Globus pallidus (tissue), 1 donor: ENCODE measurements at places on chromosomes 2 and 18.

DNA sequence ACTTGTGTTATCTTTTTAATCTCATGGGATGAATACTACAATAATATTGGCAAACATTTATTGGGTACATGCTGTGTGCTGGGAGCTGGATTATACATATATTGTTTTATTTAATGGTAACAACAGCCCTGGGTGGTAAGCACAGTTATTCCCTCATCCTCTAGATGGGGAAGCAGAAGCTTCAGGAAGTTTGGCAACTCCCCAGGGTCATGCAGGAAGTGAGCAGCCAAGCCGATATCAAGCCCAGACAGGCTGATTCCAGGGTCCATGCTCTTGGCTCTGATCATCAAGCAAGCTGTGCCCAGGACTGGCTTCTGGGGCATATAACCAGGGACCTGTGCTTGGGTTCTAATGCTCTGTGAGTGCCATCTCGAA lies 155.8 kb downstream of the ZNF516 start:
- DNase-seq: no peak

GRCh38 chr18:24195296-24196053 lies 56.6 kb downstream of the CABYR start:
- no peak for DNase-seq

DNA sequence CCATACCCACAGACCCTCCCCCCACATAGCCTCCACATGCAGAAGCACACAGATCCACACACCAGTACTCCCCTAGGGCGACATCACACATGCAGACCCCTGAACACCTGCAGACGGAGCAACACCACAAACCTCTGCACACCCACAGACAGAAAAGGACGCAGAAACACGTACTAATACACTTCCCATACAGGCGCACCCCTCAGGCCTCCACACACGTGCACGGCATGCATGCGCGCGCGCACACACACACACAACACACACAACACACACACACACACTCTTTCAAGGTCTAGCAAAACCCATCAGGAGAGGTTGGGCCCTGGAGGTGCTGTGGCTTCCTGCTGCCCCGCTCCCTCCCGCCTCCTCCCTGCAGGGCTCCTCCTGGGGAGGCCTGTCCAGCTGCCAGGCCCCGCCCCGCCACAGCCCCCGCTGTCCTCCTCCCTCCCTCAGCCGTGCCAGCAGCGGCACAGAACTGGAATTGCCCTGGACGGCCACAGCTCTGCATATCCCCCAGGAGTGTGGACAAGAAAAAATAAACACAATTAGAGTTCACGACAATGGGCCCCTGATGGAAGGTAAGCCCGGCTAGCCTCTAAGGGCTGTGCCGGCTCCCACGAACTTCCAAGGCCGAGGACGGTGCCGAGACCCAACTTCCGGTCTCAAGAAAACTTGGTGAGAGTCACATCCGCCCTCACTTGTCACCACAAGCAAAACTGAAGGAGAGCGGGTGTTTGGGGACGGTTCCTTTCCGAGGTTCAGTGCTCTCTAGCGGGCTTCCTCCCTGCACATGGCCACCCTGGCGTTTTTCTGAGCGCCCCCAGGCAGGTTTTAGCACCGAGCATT lies 6.8 kb downstream of the ZFP36L2 start:
- peak; percentile 88 for DNase-seq

DNA sequence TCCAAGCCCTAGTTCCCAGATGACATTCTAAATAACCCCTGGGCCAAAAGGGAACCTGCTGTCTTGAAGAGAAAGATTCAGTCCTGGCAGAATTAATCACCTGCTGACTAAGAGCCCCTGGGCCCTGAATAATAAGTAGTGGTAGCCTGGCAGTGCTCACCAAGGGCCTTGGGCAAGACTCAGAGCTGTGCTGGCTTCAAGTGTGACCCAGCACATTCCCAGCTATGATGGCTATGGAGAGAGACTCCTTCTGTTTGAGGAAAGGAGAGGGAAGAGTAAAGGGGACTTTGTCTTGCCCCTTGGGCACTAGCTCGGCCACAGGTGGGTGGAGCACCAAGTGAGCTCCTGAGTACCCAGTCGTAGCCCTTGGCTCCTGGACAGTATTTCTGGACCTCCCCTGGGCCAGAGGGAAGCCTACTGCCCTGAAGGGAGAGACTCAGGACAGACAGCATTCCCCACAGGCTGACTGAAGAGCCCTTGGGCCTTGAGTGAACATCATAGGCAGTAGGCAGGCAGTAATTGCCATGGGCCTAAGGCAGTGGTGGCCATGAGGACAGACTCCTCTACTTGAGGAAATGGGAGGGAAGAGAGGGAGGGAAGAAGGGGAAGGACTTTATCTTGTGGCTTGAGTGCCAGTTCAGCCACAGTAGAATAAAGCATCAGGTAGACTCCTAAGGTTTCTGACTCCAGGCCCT lies 40.0 kb upstream of the INPP4A start:
- DNase-seq: no peak

GRCh38 chr18:47591429-47591828 lies 339.0 kb downstream of the SMAD2 start:
- no peak for DNase-seq

GRCh38 chr2:15708865-15709820 lies 117.5 kb downstream of the DDX1 start:
- no peak for DNase-seq

DNA sequence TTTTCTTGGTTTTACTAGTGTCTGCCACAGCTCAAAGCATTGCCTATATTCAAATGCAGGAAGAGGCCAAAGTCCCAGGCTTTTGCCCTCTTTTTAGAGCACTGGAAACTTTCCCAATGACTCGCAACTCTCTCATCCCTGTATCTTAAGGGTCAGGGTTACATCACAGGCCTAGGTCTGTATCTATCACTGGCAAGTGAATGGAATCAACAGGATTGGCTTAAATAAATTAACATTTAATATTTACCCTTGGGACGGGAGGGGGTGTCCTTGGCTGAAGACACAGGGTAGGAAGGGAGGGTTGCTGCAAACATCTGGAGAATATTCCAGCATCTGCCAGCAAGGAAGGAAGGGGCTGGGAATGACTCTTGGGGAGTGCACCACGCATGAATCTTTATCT lies 242.6 kb downstream of the SLC4A3 start:
- DNase-seq: no peak

DNA sequence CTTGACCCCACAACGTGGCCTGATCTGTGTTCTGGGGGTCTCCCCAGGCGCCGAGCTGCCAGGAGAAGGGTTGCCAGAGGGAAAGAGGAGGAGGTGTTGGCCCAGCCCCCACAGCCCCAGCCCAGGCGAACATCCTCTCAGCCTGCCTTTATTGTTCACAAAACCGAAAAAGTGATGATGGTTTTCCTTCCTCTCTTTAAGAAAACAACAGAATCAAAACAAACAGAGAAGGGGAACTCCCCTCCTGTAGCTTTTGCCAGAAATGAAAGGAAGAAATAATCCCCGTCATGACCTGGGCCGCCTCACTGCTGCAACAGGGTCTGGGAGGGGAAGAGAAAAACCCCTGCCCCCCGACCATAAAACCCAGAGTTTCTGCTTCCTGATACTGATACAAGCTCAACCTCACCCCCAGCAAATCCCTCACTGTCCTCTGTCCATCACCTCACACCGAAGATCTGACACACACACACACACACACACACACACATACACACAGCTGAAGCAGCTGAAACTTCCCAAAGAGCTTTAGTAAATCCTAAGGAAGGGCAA lies 52.0 kb downstream of the ZFP36L2 start:
- DNase-seq: peak; percentile 63

GRCh38 chr2:1767939-1768691 lies 23.8 kb upstream of the PXDN start:
- no peak for DNase-seq

- peak; percentile 67 for DNase-seq
Measured at GRCh38 chr2:212548455-212548819, 9.8 kb upstream of the ERBB4 start.

GRCh38 chr2:186427970-186428369 lies 58.1 kb upstream of the ZC3H15 start:
- DNase-seq: no peak

DNA sequence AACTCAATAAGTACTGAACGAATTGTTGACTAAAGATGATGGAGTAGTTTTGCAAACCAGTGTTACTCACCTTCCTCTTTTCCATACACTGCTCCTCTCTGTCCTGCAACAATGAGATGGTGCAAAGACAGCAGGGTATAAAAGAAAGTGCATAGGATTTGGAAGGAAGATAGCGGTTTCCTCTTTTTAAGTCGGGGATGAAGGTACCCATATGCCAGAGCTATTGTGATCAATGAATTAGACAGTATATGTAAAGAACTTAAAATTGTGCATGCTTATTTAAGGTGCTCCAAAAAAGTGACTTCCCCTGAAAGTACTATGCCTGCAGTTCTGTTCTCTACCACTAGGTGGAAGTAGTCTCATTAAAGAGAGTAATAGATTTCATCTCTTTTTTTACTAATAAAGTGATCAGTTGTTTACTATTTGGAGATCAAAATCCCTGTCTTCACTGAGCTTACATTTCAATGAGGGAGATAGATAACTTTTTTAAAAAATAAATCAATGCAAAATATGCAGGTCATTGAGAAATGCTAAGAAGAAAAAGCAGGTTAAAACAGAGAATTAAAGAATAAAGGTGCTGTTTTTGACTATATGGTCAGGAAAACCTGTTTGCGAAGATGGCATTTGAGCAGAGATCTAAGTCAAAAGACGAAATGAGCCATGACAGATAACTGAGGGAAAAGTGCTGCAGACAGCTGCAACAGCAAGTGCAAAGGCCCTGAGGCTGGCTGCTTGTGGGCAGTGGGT lies 339.7 kb upstream of the SLC14A2 start:
- DNase-seq: no peak

- no peak for DNase-seq
Measured at GRCh38 chr2:36371070-36371874, 15.7 kb downstream of the CRIM1 start.

DNA sequence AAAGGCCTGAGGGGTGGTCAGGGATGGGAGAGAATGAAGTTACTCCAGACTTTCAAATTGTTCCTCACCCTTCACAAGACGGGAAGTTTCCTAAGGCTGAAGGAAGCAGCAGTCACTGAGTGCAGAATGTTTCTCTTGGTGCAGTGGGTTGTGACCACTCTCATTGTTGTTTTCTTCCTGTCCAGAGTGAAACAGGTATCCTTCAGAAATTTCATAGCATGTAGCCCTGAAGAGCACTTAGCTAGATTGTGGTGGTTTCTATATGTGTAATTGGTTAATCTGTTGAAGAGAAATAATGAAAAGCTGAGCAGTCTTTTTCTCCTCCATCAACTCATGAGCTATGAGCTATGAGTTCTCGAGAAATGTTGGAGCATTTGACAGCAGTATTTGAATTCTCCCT lies 96.8 kb downstream of the GPD2 start:
- no peak for DNase-seq

DNA sequence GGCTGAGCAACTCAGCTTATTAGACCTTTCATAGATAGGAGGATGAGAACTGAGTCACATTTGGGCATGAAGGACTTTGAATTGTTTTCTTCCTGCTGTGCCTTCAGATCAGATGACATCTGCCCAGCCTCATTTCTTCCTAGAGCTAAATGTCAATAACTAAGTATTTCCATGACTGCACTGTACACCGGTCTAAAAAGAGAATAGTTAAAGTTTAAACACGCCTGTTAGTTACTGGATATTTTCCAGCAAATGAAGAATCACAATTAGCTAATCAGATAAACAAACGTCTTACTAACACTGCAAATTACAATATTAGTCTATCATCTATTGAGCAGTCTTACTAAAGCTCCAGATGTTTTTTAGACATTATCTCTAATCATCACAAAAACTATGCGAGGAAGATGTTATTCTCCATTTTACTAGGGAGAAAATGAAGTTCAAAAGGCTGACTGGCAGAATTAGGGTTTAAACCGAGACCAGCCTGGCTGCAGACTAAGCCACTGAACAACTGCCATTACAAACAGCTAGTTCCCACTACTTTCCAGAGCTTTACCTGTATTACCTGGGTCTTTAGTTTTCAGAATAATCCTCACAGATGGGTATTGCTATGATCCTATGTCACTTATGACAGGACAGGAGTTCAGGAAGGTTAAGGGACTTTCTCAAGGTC lies 69.4 kb upstream of the ZNF397 start:
- peak; percentile 25 for DNase-seq

DNA sequence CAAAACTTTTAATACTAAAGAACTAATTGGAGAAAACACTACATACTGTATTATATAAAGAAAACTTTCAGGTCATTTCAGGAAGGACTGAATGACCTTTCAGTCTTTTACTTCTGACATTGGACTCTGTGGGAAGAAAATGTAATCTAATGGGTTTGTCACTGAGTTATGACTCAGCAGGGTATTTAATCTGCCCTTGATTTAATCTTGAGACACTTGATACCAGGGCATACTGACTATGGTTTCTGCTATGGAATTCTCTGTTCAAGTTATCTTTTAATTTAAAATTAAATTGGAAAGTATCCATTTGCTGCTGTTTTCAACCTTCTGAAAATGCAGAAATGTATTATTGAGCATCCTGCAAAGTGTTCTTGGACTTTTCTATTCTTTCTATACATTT lies 354.2 kb upstream of the GALNT5 start:
- DNase-seq: no peak

GRCh38 chr18:26215247-26215970 lies 10.8 kb upstream of the TAF4B start:
- no peak for DNase-seq

GRCh38 chr18:72542342-72542741 lies 1.8 kb downstream of the CBLN2 start:
- DNase-seq: no peak

DNA sequence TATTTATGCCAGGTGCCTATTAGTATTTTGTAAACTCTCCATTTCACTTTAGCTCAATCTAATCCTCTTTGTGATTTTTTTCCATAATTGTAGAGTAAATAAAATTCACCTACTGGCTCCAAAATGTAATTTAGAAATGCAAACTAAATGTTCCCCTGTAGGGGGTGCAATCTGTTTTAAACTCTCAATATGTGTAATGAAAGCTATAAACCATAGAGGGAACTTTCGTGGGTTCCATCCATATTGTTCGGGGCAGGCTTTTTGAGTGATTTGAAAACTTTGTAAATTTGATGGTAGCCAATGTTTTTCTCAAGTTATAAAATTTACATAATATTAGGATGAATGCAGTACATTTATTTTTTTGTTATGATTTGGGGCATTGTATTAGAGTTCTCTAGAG lies 49.4 kb downstream of the TSPYL6 start:
- peak; percentile 64 for DNase-seq

DNA sequence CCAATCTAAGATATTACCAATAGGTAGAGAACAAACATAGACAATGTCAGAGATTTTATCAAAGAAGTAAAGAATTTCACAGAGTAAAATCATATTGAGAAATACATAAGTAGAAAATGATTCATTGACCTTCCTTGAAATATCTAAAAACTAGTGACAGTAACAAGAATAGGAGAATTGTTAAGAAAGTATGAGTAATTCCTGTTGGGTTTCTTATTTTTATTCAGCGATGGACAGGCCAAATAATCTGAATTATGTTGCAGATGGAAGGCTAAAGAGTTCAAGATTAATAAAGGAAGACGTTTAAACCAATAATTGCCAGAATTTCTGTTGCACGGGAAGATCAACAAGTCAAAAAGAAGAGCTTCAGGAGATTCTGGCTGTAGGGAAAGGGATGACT lies 163.4 kb upstream of the RASGRP3 start:
- DNase-seq: no peak
